ENCODE measurements at places on chromosomes 13 and 19. TPM values are rescaled to one million over a fixed set of nuclear protein-coding genes. Genes with fewer than 3 reads are reported as not detected.

DNA sequence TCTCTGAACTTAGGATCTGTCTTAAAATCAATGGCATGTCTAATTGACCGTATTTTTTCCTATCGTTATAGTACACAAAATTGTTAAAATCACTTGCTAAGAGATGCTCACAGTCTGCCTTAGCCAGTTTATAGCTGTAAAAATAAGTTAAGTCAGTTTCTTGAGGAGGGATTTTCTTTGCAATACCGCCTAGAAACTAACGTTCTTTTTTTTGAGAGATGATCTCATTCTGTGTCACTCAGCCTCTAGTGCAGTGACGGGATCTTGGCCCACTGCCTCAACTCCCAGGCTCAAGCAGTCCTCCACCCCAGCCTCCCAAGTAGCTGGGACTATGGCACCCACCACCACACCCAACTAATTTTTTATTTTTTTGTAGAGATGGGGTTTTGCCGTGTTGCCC lies 4.4 kb downstream of the CKAP2 start:
- no peak for DNase-seq

Gene ARHGAP33
- 5.2 TPM for total RNA-seq

Gene MICOS13
- 60.1 TPM for total RNA-seq

GRCh38 chr19:5153601-5154128 lies 184.8 kb downstream of the KDM4B start:
- no peak for DNase-seq

DNA sequence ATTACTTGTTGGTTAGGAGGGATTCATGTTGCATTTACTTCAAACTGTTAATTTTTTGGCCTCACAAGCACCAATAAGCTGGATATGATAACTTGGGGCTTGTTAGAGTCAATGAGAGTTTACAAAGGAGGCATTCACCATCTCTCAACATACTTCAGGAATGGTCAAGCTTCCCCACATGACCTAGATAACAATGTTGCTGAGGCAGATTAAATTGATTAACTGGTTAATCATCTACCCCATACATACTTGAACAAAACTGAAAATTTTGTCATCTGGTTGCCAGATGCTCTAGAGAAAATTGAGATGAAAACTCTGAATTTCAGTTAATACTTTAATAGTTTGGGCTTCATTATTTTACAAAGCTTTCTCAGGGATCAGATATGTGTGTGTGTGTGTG lies 43.0 kb upstream of the UBL3 start:
- no peak for DNase-seq

- DNase-seq = no peak
These were observed 29.0 kb downstream of the ARID3A start for GRCh38 chr19:954672-955494.

- DNase-seq = no peak
These were observed 11.2 kb downstream of the DKKL1 start for GRCh38 chr19:49374665-49375434.

All from esophagus muscularis mucosa (tissue), 4 donors.